Heart right ventricle (tissue), 16 donors: ENCODE measurements at places on chromosomes 3 and 15. TPM values are rescaled to one million over a fixed set of nuclear protein-coding genes. Genes with fewer than 3 reads are reported as not detected.

DNA sequence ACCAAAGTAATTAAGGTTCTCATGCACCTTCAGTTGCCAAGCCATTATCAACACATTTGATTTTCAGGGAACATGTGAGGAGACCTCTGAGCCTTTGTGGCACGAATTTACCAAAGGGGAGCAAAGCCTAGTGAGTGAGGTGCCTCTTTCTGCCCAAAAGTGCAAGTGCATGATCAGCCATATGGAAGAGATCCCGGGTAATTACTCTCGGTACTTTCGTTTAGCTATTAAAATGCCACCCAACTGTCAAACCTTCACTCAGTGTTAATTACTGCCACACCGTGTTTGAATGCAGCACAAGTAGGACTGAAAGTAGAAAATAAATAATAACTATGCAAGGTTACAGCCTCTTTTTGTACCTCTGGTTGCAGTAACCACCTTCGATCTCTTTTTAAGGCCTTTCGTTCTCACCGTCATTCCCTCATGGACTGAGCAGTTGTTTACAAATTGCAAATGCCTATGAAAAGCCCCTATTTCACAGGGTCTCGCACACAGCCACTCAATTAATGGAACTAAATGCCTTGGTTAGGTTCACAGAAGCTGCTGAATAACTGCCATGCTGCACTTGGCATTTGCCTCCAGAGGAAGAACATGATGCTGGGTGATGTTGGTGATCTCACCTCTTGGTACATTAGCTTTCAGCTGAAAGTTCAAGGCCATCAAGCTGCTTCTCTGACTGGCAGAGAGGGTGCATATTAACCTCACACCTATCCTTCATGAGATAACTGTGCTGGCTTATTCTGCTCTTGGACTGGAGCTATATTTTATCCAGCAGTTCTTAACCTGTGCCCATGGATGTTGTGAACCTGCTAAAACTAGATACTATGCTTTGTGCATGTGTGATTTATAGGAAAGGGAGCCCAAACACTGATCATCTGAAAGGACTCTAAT, 69.9 kb downstream of the TNIK start:
- no peak for DNase-seq

- no peak for DNase-seq
These were observed 26.7 kb upstream of the LRTM1 start for GRCh38 chr3:54954521-54954920.

DNA sequence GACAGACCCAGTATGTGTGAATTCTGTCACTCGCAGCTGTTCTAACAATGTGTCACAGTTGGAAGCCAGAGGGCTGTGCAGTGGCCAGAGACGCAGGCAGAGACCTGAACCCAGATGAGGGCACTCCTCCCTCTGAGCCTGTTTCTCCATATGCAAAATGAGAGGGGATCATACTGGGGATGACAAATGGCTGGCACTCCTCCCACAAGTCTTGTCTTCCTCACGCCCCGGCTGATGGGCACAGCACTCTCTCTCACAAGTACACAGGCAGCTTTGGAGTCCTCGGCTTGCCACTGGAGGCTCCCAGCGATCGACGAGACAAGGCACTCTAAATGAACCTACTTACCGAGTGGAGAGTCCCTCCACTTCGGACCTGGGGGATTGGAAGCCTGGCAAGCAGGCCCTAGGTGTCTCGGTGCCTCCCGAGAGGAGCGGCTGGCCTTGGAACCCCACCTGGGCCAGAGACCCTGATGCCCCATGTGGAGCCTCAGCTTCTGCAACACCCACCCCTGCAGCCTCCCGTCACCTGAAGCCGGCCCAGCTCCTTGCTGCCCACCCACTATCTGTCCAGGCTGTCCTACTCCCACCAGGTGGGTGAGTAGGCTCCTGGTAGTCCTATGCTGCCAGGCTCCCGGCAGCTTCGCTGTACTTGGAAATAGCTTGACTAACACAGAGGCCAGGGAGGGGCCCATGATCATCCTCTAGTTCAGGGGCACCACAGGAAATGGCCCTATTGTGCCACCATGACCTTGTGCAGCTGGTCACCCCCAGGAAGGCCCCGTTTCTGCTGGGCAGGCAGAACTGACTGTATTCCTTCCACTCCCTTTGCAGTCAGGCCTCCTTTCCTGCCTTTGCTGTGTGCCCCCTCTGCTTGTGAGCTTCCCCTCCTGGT, 65.0 kb upstream of the IQSEC1 start:
- no peak for DNase-seq

The CPLX3 gene
- polyA plus RNA-seq, result 0.04 TPM

DNA sequence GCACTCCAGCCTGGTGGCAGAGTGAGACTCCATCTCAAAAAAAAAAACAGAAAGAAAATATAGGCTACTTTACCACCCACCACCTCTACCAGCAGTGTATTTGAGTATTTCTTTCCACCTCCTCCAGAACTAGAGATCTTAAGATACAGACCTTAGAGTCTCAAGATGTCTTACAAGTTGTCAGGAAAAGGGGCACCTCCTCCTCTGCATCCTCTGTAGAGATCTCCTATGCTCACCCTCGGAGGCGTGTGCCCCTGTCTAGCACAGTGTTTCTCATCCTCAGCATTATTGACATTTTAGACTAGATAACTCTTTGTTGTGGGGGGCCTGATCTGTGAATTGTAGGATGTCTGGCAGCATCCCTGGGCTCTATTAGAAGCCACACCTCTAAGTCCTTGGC, 27.7 kb upstream of the P4HTM start:
- no peak for DNase-seq

DNA sequence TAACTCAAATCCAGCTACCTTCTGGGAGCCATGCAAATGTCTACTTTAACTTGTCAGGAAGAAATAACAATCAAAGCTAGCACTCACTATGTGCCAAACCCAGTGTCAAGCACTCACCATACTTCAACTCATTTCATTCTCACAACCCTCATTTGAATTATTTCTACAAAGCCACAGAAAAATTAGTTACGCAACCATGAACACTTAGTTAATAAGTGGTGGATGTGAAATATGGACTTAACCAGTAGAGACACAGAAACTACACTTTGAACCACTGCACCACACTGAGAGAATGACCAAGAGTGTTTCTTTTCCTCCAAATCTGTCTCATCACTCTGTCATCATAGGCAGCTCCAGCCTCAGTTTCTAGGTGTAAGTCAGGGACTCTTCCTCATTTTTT, 91.0 kb upstream of the MBNL1 start:
- no peak for DNase-seq

- no peak for DNase-seq
These were observed 1.1 kb downstream of the PLSCR2 start for GRCh38 chr3:146468234-146468633.

The CFAP100 gene
- polyA plus RNA-seq, result not detected

The CSPG5 gene
- 0.07 TPM for polyA plus RNA-seq

The SLC22A14 gene
- polyA plus RNA-seq, result 0.37 TPM

DNA sequence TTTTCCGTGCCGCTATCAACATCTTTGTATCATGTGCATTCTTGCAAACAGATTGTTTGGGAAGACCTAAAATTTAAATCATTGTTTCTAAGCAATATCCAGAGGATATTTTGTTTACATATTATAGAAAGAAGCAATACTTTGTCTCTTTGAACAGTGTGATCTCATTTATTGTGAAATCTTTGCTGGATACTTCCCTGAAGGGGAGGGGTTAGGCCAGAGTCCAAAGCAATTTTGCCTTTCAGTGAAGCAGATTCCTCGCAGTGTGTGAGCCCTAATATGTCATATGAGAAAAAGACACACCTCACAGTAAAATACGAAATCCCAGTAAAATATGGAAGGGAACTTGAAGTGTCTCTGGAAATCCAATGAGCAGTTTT, 158.7 kb upstream of the SLCO3A1 start:
- no peak for DNase-seq

The TRIM42 gene
- not detected for polyA plus RNA-seq

- DNase-seq, result no peak
These were observed 236.0 kb upstream of the ZNF717 start for GRCh38 chr3:76021376-76021775.

DNA sequence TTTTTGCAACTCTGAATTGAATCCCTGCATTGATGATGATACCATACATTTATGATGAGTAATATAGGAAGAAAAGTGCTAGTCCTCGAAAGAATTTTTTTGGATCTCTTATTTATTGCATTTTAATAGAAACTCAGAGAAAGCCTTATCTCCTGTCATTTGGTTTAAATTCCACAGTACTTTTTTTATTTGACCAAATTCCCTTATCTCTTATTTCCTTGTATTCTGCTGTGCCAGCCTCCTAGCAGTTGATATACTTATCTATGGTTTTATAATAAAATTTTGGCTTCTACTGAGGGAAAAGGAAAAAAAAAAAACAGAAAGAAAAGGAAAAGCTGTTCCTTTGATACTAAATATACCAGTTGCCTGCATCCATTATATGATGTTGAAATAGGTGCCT, 535.1 kb upstream of the NR2F2 start:
- DNase-seq, result no peak

- DNase-seq, result no peak
These were observed 55.6 kb upstream of the RGMA start for GRCh38 chr15:93144463-93145236.

DNA sequence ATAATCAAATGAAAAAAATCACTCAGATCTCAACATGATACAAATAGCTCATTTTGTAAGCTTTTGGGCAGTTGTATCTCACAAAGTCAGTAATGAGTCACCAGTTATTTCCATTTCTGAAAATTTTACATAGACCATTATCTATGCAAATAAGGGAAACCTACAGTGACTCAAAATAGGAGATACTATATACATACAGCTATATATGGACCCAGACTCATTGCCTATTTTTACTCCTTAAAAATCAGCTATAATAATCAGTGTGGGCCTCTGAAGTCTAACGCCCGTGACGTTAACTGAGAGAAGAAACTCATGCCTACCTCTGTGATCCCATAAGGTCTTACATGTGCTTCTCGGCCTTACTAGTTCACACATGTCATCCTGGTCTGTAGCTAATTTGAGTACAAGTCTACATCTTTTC, 31.6 kb downstream of the LRIG1 start:
- no peak for DNase-seq

The CDHR4 gene
- polyA plus RNA-seq, result 0.01 TPM

- DNase-seq, result no peak
These were observed 130.2 kb downstream of the FILIP1L start for GRCh38 chr3:99984139-99984538.

DNA sequence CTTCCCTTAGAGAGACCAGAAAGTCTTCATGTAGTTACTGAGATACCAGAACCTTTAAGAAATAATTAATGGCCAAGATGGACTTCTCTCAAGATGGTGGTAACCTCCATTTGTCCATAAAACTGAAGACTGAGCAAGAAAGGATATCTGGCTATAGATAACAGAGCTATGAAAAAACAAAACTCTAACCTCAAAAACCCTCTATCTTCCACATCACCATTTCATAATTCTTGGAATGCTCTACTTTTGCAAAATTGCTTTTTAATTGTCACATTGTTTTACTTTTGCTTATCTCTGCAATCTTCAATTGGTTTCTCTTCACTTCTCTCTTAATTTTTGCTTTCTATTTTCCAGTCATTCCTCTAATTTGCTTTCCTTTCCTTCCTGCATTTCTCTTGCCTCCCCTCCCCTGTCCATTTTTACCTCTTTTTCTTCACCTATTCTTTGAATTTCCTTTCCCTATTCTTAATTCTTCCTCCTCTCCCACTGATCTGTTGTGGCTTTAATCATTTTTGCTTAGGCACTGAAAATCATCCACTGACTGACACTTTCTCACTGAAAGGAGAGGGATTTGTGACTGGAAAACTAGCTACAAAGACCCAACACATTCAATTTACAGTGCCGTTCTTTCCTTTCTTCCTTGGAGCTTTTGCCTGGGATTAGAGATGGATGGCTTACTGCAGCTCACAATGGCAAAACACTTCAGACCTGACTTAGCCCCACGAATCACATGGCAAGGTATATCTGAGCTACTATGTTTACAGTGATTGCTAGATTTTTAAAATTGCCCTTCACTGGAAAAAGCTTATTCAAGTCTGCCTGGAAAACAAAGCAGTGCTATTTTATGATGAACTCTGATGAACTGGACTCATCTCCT, 242.8 kb downstream of the CHST2 start:
- no peak for DNase-seq

DNA sequence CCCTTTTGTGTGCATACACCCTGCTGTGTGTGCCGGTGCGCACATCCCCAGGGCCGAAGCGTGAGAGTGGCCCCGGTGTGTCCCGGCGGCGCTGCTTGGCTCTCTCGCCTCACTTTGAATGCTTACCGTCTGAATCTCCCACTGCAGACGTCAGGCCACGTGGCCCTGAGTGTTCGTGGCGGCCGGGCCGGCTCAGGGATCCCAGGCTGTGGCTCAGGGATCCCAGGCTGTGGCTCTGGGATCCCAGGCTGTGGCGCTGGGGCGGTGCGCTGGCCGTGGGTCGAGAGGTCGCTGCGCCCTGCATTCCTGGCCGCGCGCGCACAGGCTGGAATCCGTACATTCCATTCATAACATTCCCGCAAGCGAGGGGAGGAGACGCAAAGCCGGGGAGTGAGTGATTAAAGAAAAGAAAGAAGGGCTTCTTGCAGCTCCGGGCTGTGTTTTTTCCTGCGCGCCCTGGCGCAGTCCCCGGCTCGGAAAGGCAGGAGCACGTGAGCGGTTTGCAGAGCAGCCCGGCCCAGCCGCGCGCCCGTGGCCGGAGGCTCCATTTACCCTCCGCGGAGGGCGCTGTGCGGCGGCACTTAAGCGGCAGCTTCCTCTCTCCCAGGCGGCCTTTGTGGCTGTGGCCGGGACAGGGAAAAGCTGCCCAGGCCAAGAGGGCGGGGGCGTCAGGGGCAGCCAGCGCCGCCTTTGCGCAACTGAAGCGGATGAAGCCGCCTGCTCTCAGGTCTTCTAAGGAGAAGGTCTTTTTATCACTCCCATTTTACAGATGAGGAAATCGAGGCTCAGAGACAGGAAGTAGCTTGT, 87.0 kb upstream of the ALDH1L1 start:
- DNase-seq, result peak; percentile 77

DNA sequence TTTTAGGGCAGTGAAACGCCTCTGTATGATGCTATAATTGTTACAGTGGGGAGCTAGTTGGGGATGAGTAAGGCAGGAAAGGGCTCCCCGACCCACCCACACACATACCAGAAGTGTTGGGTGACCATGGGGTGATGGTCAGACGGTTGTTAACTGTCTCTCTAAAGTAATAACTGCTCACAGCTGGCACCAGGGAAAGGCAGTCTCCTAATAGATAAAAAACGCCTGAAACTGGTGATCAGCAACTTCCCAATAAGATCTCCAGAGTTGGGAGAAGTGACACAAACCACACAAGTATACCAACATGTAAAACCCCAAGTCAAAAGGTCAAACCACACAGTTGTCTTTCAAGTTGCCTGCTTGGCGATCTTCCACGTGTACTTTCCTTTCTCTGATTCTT, 346.5 kb upstream of the CNTN4 start:
- DNase-seq, result no peak

The AP3B2 gene
- polyA plus RNA-seq, result 0.51 TPM

The CCDC9B gene
- 13.0 TPM for polyA plus RNA-seq

- DNase-seq, result no peak
These were observed 645.2 kb upstream of the EPHA6 start for GRCh38 chr3:96169111-96169766.

DNA sequence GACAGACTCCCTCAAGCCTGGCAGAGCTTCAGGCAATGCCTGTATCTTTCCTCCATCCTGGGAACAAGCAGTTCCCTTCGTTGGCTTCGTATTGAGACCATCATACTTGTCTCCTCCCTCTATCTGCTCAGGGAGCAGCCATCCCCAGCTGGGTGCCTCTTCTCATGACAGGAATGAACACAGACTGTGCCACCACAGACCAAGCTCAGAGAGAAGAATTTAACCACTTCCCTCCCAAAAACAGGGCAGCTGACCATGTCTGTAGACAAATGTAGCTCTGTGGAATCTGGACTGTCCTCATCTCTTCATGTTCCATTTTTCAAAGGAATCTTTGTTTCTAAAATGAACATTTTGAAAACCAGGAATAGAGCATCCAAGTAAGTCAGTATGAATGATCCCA, 245.4 kb downstream of the ERC2 start:
- no peak for DNase-seq

The GPR149 gene
- not detected for polyA plus RNA-seq
